ENCODE measurements at places on chromosomes 7 and 10.

DNA sequence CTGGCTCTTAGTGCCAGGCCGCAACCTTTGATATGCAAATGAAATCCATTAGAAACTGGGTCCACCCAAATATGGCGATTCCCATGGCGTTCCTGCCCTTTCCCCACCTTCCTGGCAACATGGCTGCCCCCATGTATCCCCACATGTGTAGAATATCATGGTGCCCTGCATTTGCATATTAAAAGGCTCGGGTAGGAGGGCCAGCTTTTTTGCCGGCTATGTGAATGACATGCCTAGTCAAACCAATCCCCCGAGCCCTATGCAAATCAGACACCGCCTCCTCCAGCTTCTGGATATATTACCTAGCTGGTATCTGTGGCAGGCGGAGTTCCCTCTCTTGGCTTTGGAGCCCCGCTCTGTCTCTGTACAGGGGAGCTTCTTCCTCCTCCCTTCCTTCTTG, 18.3 kb downstream of the MMS19 start:
- DNase-seq: no peak

DNA sequence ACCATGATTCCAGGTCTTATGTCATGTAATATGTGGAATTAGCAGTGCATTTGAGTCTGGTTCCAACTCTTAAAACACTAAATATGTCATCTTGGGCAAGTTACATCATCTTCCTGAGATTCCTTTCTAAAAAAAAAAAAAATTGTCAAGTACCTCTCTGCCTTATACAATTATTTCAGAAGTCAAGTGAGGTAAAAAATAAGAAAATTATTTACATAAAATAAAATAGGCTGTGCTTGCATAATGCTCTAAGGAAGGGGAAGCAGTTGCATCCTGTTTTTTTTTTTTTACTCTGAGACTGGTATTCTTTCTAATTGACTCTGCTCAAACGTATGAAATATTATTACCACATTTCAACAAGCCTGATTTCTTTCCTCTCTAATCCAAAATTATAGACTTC, 55.1 kb upstream of the SEMA3A start:
- DNase-seq: no peak

DNA sequence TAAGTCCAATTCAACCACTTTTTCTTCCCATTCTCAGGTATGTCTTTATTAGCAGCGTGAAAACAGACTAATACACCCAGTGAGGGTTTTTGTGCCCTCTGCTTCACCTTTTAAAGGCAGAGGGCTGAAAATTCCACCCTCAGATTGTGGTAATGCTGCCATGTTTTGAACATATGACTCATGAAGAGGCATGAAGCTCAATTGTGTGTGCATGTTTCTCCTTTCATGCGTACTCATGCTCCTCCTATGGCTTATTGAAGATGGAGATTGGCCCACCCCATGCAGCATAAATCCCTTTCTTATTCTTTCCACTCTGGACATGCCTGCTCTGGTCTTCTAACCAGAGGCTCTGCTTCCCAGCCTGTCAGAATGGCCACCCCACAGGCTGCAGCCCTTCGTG, 168.0 kb upstream of the PRKCQ start:
- no peak for DNase-seq

GRCh38 chr10:68301790-68302502, 29.9 kb upstream of the HNRNPH3 start:
- no peak for DNase-seq

DNA sequence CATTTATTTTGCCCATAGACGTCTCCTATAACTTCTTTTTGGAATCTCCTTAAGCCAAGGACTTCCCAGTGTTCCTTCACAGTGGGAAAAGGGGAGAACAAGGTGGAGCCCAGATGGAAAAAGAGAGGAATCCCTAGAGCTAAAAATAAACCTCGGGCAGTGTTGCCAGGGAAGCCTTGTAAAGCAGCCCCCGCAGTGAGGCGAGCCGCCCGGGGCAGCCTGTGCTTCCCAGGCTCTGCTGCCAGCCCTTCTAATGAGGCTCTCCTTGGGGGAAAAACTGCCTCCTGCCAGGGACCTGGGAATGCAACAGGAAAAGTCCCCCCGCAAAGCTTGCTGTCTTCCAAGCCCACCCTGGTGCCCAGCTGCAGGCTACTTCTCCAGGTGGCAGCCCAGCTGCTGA, 71.7 kb downstream of the SH3PXD2A start:
- DNase-seq: peak; percentile 20

All from anterior cingulate cortex (tissue), 58 donors.